ENCODE measurements at places on chromosomes 1 and 21.

DNA sequence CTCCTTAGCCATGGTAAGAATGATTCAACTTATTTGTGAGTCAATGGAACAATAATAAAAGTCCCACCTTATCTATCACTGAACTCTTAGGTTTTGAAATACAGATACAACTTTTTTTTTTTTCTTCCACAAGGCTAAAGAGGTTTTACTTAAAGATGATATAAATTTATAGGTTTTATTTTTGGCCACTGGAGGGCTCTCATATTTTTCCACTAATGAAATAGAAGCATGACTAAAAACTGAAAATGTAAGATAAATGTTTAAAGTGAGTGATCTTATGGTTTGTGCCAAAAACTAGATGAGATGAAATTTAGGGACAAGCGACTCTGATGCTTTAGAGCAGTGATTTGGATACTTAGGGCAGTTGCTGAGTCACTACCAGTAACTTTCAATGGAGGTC lies 499.0 kb downstream of the NUF2 start:
- no peak for DNase-seq

GRCh38 chr1:221867003-221867402 lies 125.1 kb upstream of the DUSP10 start:
- no peak for DNase-seq

GRCh38 chr1:162230096-162230495 lies 146.6 kb downstream of the SPATA46 start:
- DNase-seq, result peak; percentile 56

- no peak for DNase-seq
Observed at GRCh38 chr1:8193840-8194406, 124.0 kb upstream of the SLC45A1 start.

GRCh38 chr1:178520803-178521202 lies 7.9 kb downstream of the TEX35 start:
- DNase-seq, result no peak

DNA sequence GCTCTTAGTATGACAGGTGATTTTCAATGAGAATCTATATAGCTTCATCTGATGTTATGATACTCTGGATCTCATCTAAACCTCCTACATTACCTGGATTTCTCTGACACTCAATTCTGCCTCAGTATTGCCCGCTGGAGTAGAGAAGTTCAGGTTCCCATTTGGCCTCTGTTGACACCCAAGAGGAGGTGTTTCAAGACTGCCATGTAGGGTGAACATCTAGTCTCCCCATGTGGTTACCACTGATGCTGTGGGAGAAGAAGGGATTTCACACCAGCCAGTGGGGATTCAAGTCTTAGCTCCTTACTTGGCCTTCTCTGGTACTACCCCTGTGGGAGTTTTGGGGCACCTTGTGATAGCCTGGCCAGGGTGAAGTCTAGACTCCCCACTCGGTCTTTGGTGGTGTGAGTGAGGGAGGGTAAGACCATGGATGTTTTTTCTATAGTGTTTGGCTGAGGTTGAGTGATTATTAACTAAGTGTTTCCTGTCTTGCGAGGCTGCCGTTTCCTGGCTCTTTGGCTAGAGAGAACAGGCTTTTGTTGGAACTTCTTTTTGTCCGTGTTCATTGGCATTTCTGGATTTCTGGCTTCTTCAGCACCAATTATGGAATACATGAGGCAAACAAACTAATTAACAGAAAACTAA lies 90.7 kb downstream of the RHOU start:
- no peak for DNase-seq

DNA sequence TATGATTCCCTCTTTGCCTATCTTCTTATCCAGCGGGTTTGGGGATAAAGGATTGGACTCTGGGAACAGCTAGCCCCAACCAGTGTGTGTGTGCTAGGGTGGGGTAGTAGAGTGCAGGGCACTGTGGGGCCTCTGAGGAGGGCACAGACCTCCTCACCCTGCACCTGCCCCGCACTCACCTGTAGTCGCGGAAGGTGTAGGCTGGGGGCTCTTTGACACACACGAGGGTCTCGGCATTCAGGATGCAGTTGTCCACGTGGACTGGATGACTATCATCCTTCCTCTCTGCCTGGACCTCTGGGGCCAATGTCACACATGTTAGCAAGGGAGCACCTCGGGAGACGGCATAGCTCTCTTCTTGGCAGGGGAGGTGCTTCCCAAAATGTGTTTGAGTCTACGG lies 8.0 kb upstream of the CLDN19 start:
- no peak for DNase-seq

GRCh38 chr21:36134803-36135390 lies at the start of gene CBR3:
TSS of gene CBR3 (plus strand) at chr21:36135079. CDS start at chr21:36135193, 114 bp downstream.
- DNase-seq, result peak; percentile 81
